Stimulated activated CD4-positive, alpha-beta T cell treated with anti-CD3 and anti-CD28 coated beads, Interleukin-15, amount 100 ng/mL, for 24 hours (primary cell): ENCODE measurements at places on chromosomes 3 and 15.
A peak's percentile ranks its signal among the peaks of the same experiment; 100 is the strongest.

- DNase-seq, result no peak
These were observed 123.4 kb upstream of the PRR20G start for GRCh38 chr3:127411083-127411727.

- no peak for DNase-seq
These were observed 61.3 kb downstream of the NSMCE3 start for GRCh38 chr15:29208352-29208751.

- no peak for DNase-seq
These were observed 20.9 kb upstream of the TEX9 start for GRCh38 chr15:56344336-56344735.

DNA sequence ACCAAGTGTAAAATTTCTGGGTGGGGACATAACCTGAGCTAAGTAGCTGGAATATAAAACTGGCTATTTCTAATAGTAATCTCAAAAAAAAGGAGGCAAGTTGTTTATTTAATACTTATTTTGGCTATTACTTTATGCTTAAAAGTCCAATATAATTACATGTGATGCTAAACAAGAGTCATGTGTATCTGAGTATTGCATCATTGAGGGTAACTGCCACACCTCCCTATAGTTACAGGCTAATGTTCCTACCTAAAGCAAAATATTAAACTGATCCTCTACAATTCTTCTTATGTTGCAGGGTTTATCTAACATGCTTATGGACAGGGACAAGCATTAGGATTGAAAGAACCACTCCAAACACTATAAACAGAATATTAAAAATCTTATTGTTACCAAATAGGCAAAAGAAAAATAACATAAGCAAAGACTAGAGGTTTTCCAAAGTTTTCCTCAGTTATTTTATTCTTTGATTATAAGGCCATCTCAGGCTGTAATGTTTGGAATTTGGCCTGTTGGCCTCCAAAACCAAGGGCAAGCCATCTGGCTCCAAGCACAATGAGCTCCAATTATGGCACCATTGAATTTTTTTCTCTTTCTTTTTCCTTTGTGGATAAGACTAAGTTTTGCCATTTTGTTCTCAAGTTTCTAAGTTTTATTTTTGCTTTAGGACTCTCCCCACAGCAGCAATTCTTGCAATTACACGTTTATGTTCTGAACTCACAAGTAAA lies 75.8 kb upstream of the ABI3BP start:
- no peak for DNase-seq

DNA sequence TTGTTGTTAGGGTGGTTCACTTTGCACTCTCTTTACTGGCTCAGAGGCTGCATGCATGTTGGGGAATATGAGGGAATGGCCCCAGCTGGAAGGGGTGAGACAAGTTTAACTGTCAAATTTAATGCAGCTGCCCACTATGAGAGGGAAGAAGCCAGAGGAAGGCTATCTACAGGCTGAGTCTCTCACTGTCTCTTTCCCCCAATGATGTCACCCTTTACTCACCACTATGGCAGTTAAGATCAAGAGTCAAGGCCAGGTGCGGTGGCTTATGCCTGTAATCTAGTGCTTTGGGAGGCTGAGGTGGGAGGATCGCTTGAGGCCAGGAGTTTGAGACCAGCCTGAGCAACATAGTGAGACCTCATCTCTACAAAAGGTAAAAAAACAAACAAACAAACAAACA lies 12.2 kb upstream of the RBMS3 start:
- DNase-seq, result no peak

- peak; percentile 69 for DNase-seq
These were observed 488.7 kb upstream of the TPRG1 start for GRCh38 chr3:188683032-188683521.

DNA sequence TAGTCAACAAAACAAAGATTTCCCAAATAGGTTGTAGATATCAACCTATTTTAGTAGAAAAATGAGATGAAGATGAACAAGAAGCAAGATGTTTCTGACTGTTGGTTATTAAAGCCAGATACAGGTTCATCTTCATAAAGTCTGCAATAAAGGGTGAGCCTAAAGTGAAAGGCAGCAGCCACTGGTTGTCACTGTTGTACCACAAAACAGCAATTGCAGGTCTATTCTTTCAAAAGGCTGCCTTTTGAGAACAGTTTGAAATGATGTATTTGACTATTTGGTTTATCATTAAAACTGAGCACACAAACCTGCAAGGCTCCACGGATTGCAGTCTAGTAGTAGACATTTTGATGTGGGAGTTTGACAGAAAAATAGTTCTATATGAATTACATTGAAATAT lies 543.4 kb downstream of the GBE1 start:
- no peak for DNase-seq

DNA sequence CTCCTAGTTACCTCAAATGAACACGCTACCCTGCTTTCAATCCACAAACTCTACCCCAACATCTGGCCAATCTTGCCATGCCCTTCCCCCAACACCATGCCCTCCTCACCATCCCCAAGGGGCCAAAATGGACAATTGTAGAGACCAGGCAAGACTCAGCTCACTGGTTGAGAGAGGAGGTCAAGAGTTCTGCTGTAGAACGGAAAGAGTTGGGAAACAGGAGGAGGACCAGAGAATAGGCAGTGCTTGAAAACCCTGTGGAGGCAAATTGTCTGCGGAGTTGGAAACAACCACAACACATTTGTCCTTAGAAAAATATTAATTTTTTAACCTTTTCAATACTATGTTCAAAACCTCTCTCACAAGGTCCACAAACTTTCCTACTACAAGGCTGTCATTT lies 128.8 kb upstream of the BFSP2 start:
- DNase-seq, result no peak

- no peak for DNase-seq
These were observed 75.9 kb upstream of the CBLB start for GRCh38 chr3:105944721-105945120.
